ENCODE measurements at places on chromosomes 3 and 15.
A peak's percentile ranks its signal among the peaks of the same experiment; 100 is the strongest.

- no peak for DNase-seq
Observed at GRCh38 chr15:71526060-71526820, 284.1 kb upstream of the NR2E3 start.

- DNase-seq = no peak
Observed at GRCh38 chr3:25155652-25156471, 272.2 kb upstream of the RARB start.

- no peak for DNase-seq
Observed at GRCh38 chr3:160291909-160292299, 66.7 kb downstream of the C3orf80 start.

GRCh38 chr3:173502983-173503568, 105.5 kb downstream of the NLGN1 start:
- DNase-seq = no peak

- DNase-seq = peak; percentile 96
Observed at GRCh38 chr3:50237754-50238548, 1.9 kb downstream of the GNAI2 start.

GRCh38 chr3:47874438-47874837, 71.5 kb downstream of the DHX30 start:
- DNase-seq = no peak

DNA sequence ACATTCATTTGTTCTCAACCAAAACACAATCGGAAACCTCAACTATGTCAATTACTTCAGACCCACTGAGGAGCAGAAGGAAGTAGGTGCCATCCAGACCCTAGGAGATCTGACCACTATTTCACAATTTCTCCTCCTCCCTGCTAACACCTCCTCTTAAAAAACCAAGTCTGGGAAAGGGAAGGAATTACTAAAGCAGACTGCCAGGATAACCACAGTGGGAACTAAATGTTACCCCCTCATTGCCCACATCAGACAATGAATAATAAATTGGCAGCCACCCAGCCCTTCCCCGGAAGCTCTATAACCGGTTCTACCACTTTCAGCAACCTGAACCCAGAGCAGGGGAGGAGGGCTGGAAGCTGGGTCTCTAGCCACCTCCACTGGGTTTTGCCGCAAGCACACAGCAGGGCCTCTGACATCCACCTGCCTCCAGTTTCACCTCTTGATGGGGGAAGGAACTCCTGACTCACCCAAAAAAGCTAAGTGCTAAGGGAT, 17.6 kb downstream of the C15orf62 start:
- DNase-seq = peak; percentile 32

- no peak for DNase-seq
Observed at GRCh38 chr3:138624518-138624917, 15.9 kb downstream of the FAIM start.

GRCh38 chr3:186476044-186476468, 68.1 kb downstream of the CRYGS start:
- no peak for DNase-seq

- peak; percentile 64 for DNase-seq
Observed at GRCh38 chr3:44323341-44323955, 15.1 kb upstream of the TCAIM start.

DNA sequence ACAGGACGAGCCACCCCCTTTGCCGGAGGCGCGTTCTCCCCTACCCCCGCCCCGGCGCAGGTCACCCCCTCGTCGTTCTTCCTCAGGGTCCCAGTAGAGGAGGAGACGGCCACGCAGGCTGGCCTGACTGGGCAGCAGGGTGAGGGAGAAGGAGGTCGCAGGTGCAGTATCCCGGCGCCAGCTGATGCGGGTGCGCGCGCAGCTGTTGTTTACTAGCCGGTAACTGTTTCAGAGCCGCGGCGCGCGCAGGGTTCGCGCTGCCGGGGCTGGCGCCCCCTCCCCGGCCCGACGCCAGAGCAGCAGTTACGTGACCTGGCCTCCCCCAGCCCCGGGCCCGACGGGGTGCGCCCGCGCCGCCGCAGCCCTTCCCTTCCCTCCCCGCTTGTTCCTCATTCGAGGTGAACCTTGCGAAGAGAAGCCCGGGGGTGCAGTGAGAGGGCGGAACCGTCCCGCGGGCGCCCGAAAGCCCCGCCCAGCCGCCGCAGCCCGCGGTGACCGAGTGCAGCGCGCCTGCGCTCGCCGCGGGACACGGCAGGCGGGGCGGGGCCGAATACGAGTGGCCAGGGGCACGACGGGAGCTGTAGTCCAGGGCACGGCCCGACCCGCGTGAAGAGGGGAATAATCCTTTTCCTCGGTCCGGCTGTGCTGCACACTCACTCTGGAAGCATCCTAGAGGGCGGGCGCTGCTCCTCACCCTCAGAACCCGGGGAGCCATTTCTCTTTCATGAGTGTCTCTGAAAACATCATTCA, at the start of gene SLC12A6:
SLC12A6 (minus strand) TSS at position 225 of the 750 bp plus-strand sequence. CDS start 1,101 bp downstream, outside the sequence.
- peak; percentile 95 for DNase-seq

DNA sequence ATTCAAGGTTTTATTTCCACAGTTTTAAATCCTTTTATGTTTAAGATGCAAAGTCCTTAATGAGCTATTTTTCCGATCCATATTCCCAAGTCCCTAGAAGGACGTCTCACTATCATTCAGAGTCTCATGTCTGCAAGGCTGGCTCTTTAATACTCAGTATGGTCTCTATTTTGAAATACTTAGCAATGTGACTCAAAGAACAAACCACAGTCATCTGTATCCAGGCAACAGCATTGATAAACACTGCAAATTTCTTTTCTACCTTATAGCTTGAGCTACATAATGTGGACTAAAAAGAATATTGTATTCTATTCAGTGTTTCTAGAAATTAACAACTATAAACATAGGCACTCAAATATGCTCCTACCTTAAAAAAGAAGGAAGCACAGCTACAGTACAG, 588.3 kb upstream of the NAALADL2 start:
- no peak for DNase-seq

GRCh38 chr3:45567730-45568172, 26.8 kb upstream of the LIMD1 start:
- DNase-seq = peak; percentile 93

DNA sequence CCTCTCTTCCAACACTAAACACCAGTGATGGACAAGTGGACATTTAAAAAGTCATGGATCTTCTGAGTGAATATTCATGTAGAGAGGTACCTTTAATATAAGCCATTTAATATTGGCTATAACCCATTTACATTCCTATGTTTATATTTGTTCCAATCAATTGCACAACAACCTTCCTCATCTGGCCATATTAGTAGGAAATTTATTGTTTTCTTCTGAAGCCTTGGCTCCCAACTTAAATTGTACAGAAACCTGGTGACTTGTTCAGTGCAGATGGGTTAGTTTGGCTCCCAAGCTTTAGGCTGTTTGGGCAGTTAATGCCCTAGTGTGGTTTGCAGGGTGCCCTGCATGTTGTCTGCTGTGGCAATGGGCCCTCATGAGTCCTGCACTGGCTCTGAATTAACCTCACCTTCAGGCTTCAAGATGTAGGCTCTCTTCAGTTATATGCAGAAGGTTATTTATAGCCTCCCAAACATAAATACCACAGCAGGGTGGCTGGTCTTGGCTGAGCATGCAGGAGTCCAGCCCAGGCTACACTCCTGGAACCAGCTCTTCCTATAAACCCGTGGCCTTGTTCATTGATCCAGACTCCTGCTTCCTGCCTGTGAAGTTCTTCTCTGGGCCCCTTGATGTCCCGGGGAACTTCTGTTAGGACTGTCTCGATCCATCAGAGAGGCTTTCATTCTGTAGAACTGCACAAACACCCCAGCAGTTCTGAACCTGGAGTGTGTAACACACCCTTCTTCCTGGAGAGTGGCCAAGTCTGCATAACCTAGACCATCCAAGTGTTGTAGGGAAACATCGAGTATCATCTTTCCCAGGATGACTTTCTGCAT, 57.0 kb downstream of the DUT start:
- no peak for DNase-seq

GRCh38 chr3:16279010-16279801, 14.2 kb downstream of the OXNAD1 start:
- DNase-seq = no peak

- DNase-seq = no peak
Observed at GRCh38 chr15:70519004-70519365, 244.4 kb downstream of the UACA start.

DNA sequence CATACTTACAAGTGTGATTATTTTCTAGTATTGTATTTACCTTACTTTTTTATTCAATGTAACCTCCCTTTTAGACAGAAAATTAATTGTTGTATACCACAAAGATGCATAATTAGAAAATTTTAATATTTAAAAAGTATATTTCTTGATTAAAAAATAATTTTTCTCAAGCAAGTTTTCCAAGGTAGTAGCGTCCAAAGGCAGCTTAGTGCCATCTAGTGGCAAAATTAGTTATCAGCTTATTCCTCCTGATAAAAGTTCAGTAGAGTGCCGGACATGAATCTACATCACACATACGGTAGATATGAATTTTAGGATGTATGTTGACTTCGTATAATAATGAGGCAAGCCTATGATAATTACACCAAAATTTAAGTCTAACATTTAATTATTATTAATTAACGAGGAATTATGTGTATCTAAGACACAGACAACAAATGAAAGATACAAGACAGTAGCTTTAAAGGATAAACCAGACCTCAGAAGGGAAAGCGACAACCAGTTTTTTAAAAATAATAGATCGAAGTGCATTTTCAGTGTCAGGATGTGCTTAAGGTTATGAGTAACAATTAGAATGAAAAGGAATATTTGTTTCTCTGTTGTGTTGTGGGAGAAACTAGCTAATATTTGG, 405.9 kb downstream of the ROBO1 start:
- peak; percentile 28 for DNase-seq

DNA sequence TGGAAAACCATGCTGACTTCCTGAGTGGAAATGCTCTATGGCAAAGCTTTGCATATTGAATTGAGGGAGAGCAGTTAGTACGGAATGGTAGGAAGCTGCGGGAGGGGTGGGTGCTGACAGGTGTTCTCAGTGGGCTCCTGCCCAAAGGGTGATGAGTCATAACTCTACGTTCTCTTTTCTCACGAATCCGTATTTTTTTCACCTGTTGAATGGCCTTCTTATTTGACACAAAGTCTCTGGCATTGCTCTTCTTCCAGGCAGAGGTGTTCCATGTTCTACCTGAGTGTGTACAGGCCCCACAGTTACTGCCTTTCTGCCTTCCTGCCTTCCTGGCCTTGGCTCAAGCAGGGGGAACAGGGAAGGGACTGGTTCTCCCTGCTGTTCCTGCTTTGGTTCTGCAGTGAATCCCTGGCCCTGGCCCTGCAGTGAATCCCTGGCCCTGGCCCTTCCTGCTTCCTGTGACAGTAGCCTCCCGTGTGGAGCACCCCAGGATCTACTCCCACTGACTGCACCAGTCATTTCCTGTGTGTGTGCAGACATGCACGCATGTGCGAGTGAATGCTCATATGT, 31.9 kb downstream of the TRAK1 start:
- peak; percentile 7 for DNase-seq

DNA sequence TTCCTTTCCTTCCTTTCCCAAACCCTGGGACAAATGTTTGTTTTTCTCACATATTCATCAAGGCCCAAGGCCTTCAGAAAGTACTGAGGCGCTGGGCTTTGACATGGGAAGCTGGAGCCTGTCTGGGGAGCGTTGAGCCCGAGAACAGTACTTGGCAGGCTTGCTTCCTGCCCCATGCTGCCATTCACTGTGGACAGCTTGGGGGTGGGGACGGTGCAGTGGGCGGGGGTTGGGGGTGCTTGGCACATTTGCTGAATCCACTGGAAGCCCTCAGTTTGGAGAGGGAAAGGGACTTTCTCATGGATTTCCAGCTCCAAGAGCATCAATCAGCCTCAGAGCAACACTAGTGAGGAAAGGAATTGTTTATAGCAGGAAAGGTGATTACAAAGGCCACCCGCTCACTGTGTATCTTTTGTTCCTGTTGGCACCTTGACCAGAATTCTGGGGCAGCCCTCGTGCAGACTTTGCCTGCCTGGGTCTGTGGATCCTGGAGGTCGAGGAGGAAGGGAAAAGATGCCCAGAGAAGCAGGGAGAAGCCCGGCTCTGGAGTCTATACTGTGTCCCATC, 199.8 kb upstream of the RGMA start:
- DNase-seq = no peak

DNA sequence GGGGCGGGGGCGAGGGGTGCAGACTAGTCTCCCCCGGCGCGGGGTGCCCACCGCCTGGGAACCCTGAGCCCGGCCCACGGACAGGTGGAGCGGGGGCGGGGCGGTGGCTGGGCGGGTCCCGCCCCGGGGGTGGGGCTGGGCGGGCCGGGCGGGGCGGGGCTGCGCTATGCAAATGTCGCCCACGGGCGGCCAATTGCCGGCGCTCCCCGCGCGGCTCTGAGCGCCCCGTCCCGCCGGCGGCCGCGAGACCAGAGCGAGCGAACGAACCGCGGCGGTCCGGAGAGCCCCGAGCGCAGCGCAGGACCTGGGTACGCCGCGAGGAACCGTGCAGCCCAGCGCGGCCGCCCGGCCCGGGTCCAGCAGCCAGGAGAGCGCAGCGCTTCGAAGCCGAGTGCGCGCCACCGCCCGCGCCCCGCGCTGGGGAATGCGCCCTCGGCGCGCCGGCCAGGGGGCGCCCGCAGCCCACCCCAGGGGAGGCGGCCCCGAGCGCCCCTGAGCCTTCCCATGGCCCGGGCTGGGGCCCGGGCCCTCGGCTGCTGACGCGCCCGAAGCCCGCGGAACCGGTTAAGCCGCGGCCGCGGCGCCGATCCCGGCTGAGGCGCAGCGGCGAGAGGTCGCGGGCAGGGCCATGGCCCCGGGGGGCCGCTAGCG, at the start of gene SEMA3F:
SEMA3F (plus strand) TSS at position 485 of the 651 bp plus-strand sequence. CDS start 4,299 bp downstream, outside the sequence.
- peak; percentile 77 for DNase-seq

GRCh38 chr3:122024800-122025199, 2.8 kb upstream of the ILDR1 start:
- DNase-seq = no peak

DNA sequence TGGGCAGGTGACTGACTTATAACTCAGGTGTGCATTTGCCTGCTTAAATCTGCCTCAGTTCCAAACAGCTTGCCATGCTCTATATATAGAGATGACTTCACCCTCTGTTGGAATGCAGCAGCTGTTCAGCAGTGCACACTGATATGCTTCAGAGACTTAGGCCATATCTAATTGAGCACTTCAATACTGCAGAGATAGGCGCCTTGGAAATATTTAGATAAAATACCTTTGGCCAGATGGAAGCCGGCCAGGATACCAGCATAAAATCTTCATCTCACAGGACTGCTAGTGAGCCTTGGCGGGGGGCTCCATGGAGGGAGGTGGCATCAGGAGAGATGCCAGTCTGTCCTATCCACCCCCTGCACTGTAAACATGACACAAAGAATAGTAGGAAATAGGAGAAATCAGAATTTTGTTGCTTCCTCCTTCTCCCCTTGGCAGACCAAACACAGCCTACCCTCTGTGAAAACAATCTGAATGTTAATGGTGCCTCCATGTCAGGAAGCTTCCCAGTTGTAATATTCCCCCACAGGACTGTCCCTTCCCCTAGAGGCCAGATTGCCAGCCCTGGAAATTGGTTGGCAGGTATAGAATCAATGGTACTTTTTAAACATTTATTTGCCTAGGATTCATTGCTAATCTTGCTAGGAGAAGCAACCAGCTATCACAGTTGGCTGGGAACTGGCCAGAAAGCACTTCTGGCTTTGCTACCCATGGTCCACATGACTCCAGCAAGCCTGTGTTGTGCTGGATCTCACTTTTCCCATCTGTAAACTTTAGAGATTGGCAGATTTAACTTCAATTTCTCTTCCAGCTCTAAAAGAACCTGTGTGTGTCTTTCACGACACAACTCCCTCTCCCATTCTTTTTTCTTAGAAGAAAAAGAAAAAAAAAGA, 215.5 kb upstream of the KCNMB2 start:
- DNase-seq = no peak
